ENCODE measurements at places on chromosomes 3 and 15. TPM values are rescaled to one million over a fixed set of nuclear protein-coding genes. Genes with fewer than 3 reads are reported as not detected.
A peak's percentile ranks its signal among the peaks of the same experiment; 100 is the strongest.

GRCh38 chr3:157319672-157320071 lies 117.0 kb upstream of the PTX3 start:
- no peak overlapping the region for H3K4me3 ChIP-seq
- H3K27ac ChIP-seq = no peak overlapping the region
- DNase-seq = no peak
- H3K27me3 ChIP-seq = no peaks in the 10 kb centered on the region

Gene RLBP1
- total RNA-seq = not detected

DNA sequence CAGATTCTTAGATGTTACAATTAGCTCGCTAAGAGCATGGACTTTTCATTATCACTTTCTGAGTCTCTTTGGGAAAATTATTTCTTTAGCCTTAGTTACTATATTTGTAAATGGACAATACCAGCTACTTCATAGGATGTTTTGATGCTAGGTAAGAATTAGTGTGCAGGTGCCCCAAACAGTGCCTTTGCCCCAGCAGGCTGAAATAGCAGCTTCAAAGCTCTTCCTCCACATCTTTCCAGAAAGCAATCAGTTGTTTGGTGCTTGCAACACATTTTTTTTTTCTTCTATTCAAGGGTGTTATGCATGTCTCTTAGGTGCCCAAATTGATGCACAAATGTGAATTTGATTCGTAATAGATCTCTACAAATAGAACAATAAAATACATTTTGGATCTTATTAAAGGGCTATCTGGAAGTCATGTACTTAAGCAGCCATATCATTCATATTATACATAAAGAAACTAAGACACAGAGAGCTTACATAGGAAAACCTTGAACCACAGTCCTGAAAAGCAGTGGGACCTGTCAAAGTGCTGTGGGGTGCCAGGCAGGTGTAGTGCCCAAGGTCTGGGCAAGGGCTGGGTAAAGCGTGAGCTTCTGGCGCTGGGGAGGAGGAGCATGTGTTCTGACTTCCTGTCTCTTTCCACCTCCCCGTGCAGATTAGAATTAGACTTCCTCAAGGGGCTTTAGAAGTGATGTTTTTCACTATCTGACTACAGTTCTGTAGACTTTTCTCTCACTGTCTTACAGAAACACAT lies 62.9 kb downstream of the FNDC3B start:
- no peaks in the 10 kb centered on the region for H3K36me3 ChIP-seq
- DNase-seq = no peak
- H3K27ac ChIP-seq = no peak overlapping the region

- no peaks in the 10 kb centered on the region for H3K27me3 ChIP-seq
- H3K4me1 ChIP-seq = no peaks in the 10 kb centered on the region
- DNase-seq = no peak
- no peak overlapping the region for H3K4me3 ChIP-seq
- no peak overlapping the region for H3K27ac ChIP-seq
- H3K36me3 ChIP-seq = no peaks in the 10 kb centered on the region
Measured at GRCh38 chr3:133877221-133877620, 18.5 kb downstream of the RAB6B start.

GRCh38 chr15:101355678-101356464 lies 60.8 kb upstream of the SNRPA1 start:
- DNase-seq = no peak
- no peak overlapping the region for H3K4me3 ChIP-seq
- no peak overlapping the region for H3K27ac ChIP-seq
- no peaks in the 10 kb centered on the region for H3K4me1 ChIP-seq
- no peaks in the 10 kb centered on the region for H3K27me3 ChIP-seq
- no peaks in the 10 kb centered on the region for H3K36me3 ChIP-seq

- H3K4me3 ChIP-seq = no peak overlapping the region
- no peaks in the 10 kb centered on the region for H3K36me3 ChIP-seq
- no peaks in the 10 kb centered on the region for H3K4me1 ChIP-seq
- DNase-seq = no peak
- H3K27me3 ChIP-seq = no peaks in the 10 kb centered on the region
Measured at GRCh38 chr15:68517285-68517761, 61.5 kb upstream of the CORO2B start.

Gene KLF15
- total RNA-seq = 44.2 TPM

DNA sequence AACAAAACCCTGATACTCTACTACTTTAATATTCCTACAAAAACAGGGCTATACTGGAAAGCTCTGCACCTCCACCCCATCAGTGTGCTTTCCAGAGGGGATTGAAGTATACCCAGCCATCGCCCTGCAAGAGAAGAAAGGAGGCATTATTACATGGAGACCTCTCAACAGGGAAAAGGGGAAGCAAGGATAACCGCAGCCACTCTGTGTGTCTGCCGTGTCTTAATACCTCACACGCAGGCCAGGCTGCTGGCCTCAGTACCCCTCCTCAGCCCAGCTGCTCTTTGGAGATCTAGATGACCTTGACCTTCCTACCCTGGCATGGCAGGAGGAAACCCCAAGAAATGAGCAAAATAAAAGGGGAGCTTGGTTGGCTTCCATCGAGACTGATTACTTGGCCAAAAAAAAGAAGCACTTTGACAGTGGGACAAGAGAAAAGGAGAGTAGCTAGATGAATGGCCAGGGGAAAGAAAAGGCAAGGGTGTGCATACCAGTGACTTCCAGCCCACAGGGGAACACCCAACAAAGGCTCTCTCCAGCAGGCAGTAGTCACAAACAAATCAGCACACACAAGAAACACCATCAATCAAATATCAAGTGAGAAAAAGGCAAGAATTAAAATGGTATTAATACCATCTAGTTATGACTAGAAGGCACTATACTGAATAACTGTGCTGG lies 129.4 kb downstream of the STT3B start:
- H3K4me3 ChIP-seq = no peak overlapping the region
- H3K4me1 ChIP-seq = no peaks in the 10 kb centered on the region
- H3K27ac ChIP-seq = no peak overlapping the region
- H3K36me3 ChIP-seq = no peaks in the 10 kb centered on the region
- DNase-seq = no peak

GRCh38 chr3:8278448-8278847 lies 223.2 kb upstream of the LMCD1 start:
- H3K4me1 ChIP-seq = no peaks in the 10 kb centered on the region
- DNase-seq = no peak
- H3K36me3 ChIP-seq = no peaks in the 10 kb centered on the region
- H3K27me3 ChIP-seq = no peaks in the 10 kb centered on the region
- H3K27ac ChIP-seq = no peak overlapping the region

DNA sequence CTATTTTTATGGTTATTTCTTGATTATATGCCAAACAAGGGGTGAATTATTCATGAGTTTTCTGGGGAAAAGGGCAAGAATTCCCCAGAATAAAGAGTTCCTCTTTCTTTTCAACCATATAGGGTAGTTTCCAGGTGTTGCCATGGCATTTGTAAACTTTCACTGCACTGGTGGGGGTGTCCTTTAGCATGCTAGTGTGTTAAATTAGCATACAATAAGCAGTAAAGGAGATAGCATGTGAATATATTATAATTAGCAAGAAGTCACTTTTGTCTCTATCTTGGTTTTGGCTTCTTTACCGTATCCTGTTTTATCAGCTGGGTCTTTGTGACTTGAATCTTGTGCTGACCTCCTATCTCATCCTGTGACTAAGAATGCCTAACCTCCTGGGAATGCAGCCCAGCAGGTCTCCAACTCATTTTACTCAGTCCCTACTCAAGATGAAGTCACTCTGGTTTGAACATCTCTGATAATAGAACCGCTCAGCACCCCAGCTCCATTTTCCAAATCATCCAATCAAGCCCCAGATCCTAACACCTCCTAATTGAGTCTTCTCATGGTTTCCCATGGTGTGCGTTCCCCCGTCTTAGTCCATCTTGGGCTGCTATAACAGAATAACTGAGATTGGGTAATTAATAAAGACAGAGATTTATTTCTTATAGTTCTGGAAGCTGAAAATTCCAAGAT lies 3.4 kb upstream of the SELENOT start:
- H3K4me3 ChIP-seq = no peak overlapping the region
- no peak for DNase-seq
- no peaks in the 10 kb centered on the region for H3K27me3 ChIP-seq
- no peaks in the 10 kb centered on the region for H3K36me3 ChIP-seq
- H3K27ac ChIP-seq = no peak overlapping the region

DNA sequence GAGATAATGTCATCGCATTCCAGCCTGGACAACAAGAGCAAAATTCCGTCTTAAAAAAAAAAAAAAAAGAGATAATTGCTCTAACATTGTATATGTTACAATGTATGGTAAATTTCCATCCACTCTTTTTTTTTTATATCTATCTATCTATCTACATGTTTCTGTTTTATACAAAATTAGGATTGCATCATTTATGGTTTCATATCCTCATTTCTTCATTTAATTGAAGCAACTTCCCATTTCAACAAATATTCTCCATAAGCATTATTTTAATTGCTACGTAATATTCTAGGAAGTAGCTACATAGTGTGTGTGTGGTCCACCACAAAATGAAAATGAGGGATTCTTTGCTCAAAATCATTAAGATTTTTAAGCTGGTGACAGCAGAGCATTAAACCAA lies 18.4 kb downstream of the RBP1 start:
- no peaks in the 10 kb centered on the region for H3K4me1 ChIP-seq
- H3K27ac ChIP-seq = no peak overlapping the region
- no peaks in the 10 kb centered on the region for H3K27me3 ChIP-seq
- H3K36me3 ChIP-seq = no peaks in the 10 kb centered on the region
- no peak overlapping the region for H3K4me3 ChIP-seq

- H3K4me3 ChIP-seq = no peak overlapping the region
- no peaks in the 10 kb centered on the region for H3K27me3 ChIP-seq
- no peak overlapping the region for H3K27ac ChIP-seq
Measured at GRCh38 chr3:160057331-160057730, 68.7 kb downstream of the IL12A start.

DNA sequence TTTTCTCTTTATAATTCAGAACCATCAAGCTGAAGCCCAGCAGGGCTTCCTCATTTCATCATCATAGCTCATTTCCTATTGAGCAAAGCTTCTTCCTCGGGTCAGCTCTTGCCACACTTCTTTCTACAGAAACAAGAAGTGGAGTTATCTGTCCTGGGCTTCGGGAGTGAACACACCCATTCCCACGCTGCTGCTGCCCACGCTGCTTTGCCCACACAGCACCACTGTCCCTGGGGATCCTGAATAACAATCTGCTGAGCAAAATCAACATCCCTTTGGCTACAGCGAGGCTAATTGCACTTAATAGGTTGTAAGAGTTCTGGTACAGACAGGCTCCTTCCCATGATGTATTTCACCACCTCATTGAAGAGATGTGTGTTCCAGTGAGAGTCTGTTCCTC lies 23.7 kb downstream of the CEP19 start:
- no peak overlapping the region for H3K27ac ChIP-seq
- H3K4me1 ChIP-seq = no peaks in the 10 kb centered on the region
- no peaks in the 10 kb centered on the region for H3K27me3 ChIP-seq
- no peaks in the 10 kb centered on the region for H3K36me3 ChIP-seq

GRCh38 chr3:152459118-152459515 lies 190.4 kb downstream of the MBNL1 start:
- no peaks in the 10 kb centered on the region for H3K27me3 ChIP-seq
- H3K4me1 ChIP-seq = no peaks in the 10 kb centered on the region
- H3K27ac ChIP-seq = no peak overlapping the region
- no peak for DNase-seq
- peaks cover 5% of the 10 kb centered on the region for H3K36me3 ChIP-seq
- no peak overlapping the region for H3K4me3 ChIP-seq

- H3K4me3 ChIP-seq = no peak overlapping the region
- no peaks in the 10 kb centered on the region for H3K27me3 ChIP-seq
- H3K27ac ChIP-seq = peak overlapping the region; percentile 72
- no peaks in the 10 kb centered on the region for H3K36me3 ChIP-seq
- DNase-seq = peak; percentile 35
- no peaks in the 10 kb centered on the region for H3K4me1 ChIP-seq
Measured at GRCh38 chr15:59553879-59554735, 57.5 kb upstream of the GCNT3 start.

- no peaks in the 10 kb centered on the region for H3K4me1 ChIP-seq
- no peaks in the 10 kb centered on the region for H3K27me3 ChIP-seq
- no peaks in the 10 kb centered on the region for H3K36me3 ChIP-seq
- DNase-seq = no peak
- no peak overlapping the region for H3K4me3 ChIP-seq
Measured at GRCh38 chr3:2944628-2945027, 165.5 kb downstream of the IL5RA start.

- no peak overlapping the region for H3K27ac ChIP-seq
- no peaks in the 10 kb centered on the region for H3K27me3 ChIP-seq
- no peak for DNase-seq
- no peak overlapping the region for H3K4me3 ChIP-seq
- no peaks in the 10 kb centered on the region for H3K36me3 ChIP-seq
- no peaks in the 10 kb centered on the region for H3K4me1 ChIP-seq
Measured at GRCh38 chr15:39369768-39370167, 211.1 kb upstream of the THBS1 start.

DNA sequence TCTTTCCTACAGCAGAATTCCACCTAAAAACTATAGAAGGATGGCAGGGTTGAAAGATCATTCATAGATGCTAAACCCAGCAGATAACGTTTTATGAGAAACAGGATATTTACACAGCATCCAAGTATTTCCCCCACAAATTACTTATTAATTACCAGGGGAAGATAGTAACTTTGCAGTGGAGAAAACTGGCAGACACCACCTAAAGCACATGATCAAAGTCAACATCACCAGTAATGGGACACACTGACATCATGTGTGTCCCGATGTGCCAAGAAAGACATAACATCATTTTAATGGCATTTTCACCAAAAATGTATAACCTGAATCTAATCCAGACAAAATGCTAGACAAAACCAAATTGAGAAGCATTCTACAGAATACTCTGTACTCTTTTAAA lies 220.4 kb upstream of the THBS1 start:
- no peaks in the 10 kb centered on the region for H3K27me3 ChIP-seq
- no peak overlapping the region for H3K4me3 ChIP-seq
- peaks cover 4% of the 10 kb centered on the region for H3K4me1 ChIP-seq
- no peak overlapping the region for H3K27ac ChIP-seq

Gene IMPG2
- total RNA-seq = 0.32 TPM

GRCh38 chr15:28945626-28946230 lies 60.0 kb downstream of the APBA2 start:
- H3K36me3 ChIP-seq = no peaks in the 10 kb centered on the region
- H3K4me1 ChIP-seq = no peaks in the 10 kb centered on the region
- H3K4me3 ChIP-seq = no peak overlapping the region
- H3K27me3 ChIP-seq = no peaks in the 10 kb centered on the region
- no peak for DNase-seq

GRCh38 chr3:11624161-11624560 lies 19.6 kb downstream of the VGLL4 start:
- no peaks in the 10 kb centered on the region for H3K36me3 ChIP-seq
- no peak for DNase-seq
- H3K27me3 ChIP-seq = no peaks in the 10 kb centered on the region
- H3K27ac ChIP-seq = peak overlapping the region; percentile 33

Gene RASGRF1
- total RNA-seq = 0.15 TPM
